Activated CD4-positive, CD25-positive, alpha-beta regulatory T cell treated with anti-CD3 and anti-CD28 coated beads, Interleukin-2, amount 50 U/mL, for 16 hours (primary cell): ENCODE measurements at places on chromosomes 3 and 15.

- peak; percentile 31 for DNase-seq
These were observed 11.9 kb downstream of the CX3CR1 start for GRCh38 chr3:39267631-39268548.

GRCh38 chr3:190840146-190840545 lies 22.3 kb downstream of the GMNC start:
- DNase-seq: no peak

GRCh38 chr3:197499427-197499826 lies 56.3 kb downstream of the BDH1 start:
- no peak for DNase-seq

- no peak for DNase-seq
These were observed 237.7 kb downstream of the CTNNB1 start for GRCh38 chr3:41436983-41437382.

- DNase-seq: no peak
These were observed 13.9 kb upstream of the SLC41A3 start for GRCh38 chr3:126097801-126098200.

GRCh38 chr3:123667784-123668183 lies 82.9 kb upstream of the HACD2 start:
- no peak for DNase-seq

GRCh38 chr3:60839246-60839645 lies 412.0 kb downstream of the FHIT start:
- DNase-seq: no peak
